ENCODE measurements at places on chromosomes 16 and 17.
A peak's percentile ranks its signal among the peaks of the same experiment; 100 is the strongest.

- DNase-seq: peak; percentile 63
Measured at GRCh38 chr16:80527297-80527696, 13.5 kb upstream of the DYNLRB2 start.

GRCh38 chr16:50712956-50713355, 19.6 kb downstream of the NOD2 start:
- DNase-seq: no peak

DNA sequence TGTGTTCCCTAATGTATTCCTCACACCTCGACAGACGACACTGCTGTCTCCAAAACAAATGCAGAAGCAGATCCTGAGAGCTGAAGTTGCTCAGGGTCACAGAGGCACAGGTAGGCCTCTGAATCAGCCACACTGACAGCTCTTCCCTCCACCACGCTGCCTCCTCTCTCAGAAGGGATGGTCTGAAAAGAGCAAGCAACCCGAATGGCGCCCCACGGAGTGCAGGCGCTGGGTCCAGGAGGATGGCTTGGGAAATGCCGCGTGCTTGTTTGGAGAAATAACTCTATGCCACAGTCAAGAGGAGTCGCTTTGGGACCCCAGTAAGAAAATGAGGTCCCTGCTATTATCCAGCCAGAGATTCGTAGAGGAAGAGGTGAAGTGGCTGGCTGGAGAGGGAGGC, 15.9 kb downstream of the CYB561 start:
- DNase-seq: no peak

DNA sequence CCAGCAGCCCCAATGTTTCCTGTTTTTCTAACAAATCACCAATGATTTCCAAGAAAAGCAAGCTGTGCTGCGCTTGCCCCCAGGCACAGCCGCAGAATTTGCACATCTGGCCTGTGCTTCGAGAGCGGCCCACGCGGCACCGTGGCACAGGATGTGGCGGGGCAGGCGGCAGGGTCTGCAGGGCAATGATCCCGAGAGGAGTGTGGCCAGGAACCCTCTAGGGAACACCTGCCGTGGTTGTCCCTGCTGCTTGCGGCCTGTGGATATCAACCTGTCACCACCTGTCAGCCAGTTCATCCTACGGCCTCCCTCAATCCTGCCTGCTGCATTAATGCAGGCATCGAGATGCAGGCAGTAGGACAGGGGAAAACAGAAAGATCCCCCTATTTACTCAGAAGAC, 24.0 kb downstream of the PIK3R5 start:
- no peak for DNase-seq

- DNase-seq: no peak
Measured at GRCh38 chr17:43445009-43445589, 38.7 kb upstream of the DHX8 start.

DNA sequence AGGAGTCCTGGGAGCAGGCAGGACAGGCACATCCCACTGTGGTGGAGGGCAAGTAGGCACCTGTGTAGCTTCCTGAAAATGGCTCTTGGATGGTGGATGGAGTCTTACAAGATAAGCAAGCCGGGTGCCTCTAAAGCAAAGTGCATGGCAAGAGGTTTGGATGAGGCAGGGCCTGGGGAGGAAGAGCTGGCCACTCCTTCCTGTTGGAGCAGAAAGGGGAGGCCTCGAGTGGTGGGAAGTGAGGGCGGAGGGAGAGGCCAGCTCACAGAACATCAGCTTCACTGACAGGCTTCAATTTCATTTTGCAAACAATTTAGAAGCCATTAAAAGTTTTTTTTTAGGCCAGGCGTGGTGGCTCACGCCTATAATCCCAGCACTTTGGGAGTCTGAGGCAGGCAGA, 31.0 kb downstream of the CD300A start:
- DNase-seq: no peak

- DNase-seq: no peak
Measured at GRCh38 chr17:2794111-2794803, 2.0 kb upstream of the RAP1GAP2 start.

- DNase-seq: peak; percentile 68
Measured at GRCh38 chr16:15777533-15778203, 79.2 kb downstream of the MYH11 start.

GRCh38 chr17:57535249-57535966, 209.7 kb downstream of the CCDC182 start:
- DNase-seq: no peak

GRCh38 chr17:10151667-10152496, 46.5 kb downstream of the GAS7 start:
- no peak for DNase-seq

DNA sequence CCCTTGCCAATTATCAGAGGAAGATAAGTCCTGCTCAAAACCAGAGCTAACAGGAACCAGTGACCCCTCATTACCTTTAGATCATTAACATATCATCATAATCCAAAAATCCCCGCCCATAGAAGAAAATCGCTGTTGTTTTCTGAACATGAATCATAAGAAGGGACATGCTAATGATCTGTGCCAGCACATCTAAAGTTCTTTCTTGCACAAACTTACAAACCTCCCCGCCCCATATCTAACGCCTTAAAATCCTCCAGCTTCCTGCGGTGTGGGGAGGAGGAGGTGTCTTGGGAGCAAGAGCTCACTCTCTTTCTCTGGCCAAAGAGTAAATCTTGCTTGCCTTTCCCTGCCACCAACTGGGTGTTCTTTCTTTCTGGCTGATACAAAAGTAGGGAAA, 78.3 kb downstream of the IRX3 start:
- no peak for DNase-seq

GRCh38 chr17:55093353-55093752, 124.8 kb downstream of the STXBP4 start:
- DNase-seq: no peak

Data from ACHN (cell line).